ENCODE measurements at places on chromosomes 12 and 14.

DNA sequence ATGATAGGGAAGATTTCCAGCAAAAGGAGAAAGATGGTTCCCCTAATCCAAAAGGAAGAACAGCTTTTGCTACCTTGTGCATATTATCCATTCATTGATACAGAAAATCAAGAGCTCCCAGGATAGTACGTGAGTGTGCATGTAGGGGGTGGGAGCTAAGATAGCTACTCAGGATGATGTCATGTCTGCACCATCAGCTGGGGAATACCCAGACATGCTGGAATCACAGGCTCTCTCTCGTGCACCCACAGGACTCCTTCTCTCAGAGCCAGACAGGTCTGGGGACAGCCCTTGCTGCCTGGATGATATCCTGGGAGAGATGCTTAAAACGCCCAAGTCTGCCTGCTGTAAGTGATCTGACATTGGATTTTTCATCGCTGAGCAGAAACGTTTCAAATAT lies 38.9 kb downstream of the FOXN3 start:
- peak; percentile 38 for DNase-seq

DNA sequence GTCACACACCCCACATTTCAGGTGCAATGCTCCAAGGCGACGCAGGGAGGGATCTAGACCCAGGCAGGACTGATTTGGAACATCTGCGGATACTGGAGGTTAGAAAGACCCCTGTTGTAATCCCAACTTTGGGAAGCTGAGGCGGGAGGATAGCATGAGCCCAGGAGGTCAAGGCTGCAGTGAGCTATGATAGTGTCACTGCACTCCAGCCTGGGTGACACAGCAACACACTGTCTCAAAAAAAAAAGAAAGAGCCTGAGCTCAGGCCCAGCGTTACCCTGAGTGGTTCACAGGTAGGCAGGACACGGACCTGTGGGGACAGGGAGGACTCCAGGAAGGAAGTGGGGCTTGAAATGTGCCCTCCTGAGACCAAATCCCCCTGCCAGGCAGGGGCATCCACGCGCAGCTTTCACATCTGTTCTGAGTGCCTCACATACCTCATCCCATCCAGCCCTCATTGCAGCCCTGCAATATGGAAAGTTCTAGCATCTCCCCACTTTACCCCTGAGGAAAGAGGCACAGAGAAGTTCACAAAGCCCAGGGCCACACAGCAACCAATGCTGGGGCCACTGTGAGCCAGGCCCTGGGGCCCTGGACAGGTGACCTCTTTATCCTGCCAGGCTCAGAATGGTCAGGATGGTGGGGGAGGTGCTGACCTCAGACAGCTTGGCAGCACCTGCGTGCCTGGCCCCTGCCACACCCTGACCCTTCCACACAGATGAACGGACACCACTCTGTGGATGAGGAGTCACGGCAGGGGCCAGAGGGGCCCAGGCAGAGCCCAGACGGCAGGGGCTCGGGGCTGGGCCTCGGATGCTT lies 34.1 kb downstream of the CCDC85C start:
- no peak for DNase-seq

- DNase-seq: no peak
These were observed 74.6 kb downstream of the BRMS1L start for GRCh38 chr14:35900741-35901140.

GRCh38 chr12:50520416-50521207 lies 15.8 kb downstream of the DIP2B start:
- no peak for DNase-seq

DNA sequence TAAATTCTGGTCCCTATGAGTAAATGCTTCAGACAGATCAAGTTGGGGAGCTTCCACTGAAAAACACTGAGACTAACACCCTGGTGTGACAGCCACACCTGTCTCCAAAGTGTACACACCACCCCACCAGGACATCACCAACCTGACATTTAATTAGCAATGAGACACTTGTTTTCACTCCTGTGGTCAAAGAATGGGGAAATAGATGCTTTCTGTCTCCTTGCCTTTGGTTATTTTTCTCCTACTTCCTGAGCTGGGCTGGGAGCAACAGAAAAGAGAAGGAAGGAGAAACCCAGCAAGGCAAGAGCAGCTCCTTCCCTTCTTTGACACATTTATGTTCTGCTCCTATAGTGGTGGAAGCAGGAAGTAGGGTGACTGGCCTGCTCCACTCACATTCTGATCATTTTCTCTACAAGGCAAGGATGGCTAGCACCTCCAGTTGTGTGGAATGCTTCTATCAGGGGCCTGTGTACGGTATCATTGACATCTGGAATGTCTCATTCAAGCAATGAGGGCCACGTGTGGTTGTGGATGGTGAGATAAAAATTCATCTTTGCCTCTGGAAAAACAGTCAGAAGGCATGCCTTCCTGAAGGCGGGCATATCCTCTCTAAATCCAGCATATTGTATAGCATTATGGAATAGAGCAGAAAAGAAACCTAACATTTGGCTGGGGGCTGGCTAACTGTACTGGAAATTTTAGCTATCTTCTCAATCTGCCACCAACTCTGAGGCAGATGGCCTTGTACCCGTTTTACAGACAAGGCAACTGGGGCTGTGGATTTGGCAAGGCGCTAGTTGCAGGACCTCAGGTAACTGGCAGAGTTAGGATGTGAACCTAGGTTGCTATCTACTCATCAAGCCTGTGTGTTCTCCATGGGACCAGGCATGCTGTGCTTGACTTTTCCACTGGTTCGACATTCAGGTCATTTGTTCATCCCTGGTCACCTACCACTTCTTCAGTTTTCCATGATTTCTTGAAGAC lies 24.8 kb upstream of the LGALS3 start:
- no peak for DNase-seq

GRCh38 chr12:28032811-28033537 lies 60.4 kb upstream of the PTHLH start:
- no peak for DNase-seq

- no peak for DNase-seq
These were observed 29.3 kb downstream of the AK7 start for GRCh38 chr14:96421236-96421635.

DNA sequence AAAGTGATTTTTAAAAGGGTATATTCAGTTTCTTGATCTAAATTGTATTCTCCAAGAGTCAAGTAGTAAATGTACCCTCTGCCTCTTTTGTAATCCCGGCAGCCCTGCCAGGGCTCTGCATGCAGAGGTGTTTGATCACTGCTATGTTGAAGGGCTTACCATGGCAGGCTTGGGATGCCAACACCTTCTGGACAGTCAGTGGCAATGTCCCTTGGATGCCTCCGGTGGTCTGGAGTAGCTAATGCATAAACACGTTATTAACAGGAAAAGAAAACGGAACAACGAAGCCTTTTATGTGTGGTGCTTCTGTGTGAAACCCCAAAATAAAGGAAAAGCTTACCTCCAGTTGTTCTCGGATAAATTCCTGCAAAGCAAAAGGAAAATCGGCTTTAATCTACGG lies 19.9 kb downstream of the EIF2B2 start:
- no peak for DNase-seq

DNA sequence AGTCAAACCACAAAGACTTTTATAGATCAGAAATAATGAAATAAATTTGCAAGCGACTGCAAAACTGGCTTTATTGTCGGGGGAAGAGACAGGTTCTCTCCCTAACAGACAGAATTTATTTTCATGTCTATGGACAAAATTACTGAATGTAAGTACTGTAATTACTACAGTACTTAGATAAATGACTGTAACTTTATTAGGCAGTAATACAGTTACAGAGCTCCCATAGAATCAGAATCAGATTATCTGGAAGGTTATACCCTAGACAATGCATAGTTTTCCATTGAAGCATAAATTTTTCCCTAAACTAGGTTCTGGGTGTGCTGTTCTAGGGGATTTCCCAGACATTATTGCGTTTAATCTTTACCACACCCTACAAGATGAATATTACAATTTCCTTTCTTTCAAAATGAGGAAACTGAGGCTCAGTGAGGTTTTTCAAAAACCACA lies 114.2 kb downstream of the C12orf75 start:
- DNase-seq: no peak

- DNase-seq: no peak
These were observed 87.1 kb upstream of the KCNA1 start for GRCh38 chr12:4822572-4822971.

- DNase-seq: no peak
These were observed 412.1 kb upstream of the DCN start for GRCh38 chr12:91594715-91595114.

DNA sequence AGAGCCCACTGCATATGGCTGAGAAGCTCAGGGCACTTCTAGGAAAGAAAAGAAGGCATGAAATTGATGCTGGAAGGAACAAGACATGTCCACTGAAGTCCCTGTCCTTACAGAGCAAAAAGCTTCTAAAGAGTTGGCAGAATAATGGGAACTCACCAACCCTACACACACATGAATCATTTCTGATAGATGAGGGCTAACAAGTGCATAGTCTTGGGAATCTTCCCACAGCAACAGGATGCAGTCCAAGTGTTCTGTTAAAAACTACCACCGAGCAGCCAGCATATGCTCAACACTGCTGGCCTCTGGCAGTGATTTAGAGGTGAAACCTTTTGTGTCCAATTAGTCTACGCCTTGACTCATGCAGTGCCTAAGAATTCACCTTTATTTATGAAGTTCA lies 44.8 kb downstream of the RHOJ start:
- DNase-seq: no peak

- DNase-seq: no peak
These were observed 60.8 kb downstream of the SAMD4A start for GRCh38 chr14:54627540-54628363.

DNA sequence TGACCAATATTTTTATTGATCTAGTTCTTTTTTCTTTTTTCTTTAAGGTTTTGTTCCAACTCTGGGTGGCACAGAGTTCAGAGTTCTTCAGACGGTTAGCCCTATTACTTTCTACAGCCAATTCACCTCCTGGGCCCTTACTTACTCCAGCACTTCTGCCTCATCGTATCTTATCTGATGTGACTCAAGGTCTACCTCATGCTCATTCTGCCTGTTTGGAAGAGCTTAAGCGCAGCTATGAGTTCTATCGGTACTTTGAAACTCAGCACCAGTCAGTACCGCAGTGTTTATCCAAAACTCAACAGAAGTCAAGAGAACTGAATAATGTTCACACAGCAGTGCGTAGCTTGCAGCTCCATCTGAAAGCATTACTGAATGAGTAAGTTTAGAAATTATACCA lies 64.7 kb downstream of the VEZT start:
- no peak for DNase-seq

- DNase-seq: no peak
These were observed 180.6 kb downstream of the TMEM132D start for GRCh38 chr12:129723260-129723659.

DNA sequence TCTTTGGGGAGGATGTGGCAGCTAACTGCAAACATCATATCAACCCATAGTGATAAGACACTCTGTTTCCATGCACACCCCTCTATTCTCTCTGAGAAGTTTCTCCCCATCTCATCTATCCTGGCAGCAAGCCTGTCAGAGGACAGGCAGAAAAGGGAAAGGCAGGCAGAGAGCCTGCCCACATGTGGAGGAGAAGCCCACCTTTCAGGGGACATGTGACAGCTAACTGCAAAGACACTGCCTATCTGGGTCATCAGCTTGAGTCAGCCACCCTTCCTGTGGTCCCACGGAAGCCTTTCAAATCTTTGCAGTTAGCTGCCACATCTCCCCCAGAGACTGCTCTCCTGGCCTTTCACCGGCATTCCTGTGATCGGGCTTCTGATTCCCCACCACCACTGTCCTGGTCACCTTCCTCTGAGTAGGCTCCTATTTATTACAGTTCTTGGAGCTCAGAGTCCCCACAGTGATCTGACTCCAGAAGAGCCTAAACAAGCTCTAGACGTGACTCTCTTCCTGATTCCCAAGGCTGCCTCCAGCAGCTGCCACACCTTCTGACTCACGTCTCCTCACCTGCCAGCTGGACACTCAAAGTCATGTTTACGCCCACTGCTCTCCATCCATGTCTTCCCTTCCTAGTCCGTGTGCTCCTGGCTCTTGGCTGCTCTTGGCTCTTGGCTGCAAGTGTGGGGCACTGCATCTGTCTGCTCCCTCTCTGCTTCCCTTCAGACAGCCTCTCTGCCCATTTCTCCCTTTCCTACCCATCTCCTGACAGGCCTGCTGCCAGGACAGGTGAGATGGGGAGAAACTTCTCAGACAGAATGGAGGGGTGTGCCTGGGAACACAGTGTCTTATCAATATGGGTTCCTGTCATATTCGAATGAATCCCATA lies 7.5 kb upstream of the KRT1 start:
- DNase-seq: no peak

DNA sequence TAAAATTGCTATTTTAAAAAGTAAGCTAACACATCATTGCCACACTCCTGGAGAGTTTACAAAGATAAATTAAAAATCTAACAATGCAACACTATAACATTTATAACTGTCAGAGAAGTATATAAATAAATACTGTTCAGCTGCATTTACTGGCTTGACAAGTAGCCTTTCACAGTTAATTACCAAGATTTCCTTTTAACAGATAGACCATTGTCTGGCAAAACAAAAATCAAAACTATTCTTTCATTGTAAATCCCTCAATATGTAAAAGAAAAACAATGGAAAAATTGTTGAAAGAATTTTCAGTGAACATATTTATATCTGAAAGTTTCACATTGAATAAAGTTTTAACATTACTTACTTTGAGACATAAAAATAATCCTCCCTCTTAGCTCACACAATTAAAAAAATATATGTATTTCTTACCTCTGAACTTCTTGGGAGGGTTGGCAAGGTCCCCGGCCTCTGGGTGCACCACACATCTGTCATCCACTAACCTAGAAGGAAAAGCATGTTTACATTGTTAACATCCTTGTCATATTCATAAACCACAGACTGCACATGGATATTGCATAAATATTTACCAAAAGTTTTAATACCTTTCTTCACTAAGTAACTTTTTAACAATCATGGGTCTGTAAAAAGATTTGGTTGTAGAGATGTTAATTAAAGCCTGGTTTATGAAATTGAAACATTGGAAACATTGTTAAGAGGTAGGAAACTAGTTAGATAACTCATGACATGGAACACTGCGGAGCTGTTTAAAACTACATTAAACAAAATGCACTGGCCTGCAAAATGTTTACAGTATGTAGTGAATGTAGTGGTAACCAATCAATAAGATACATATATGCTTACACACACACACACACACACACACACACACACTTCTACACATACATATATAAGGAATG lies 43.0 kb downstream of the ITPR2 start:
- no peak for DNase-seq

- no peak for DNase-seq
These were observed 1.5 kb downstream of the FBLN5 start for GRCh38 chr14:91945751-91946621.

GRCh38 chr12:131457028-131457310 lies 253.9 kb upstream of the SFSWAP start:
- no peak for DNase-seq

GRCh38 chr12:119938049-119938667 lies 50.9 kb upstream of the BICDL1 start:
- DNase-seq: peak; percentile 10

GRCh38 chr12:131408036-131408365 lies 302.9 kb upstream of the SFSWAP start:
- DNase-seq: no peak

- no peak for DNase-seq
These were observed 143.0 kb downstream of the AKAP6 start for GRCh38 chr14:32472076-32472475.

GRCh38 chr14:83975435-83975834 lies 1554.5 kb upstream of the FLRT2 start:
- DNase-seq: no peak

Measured in AG04450 (cell line).